ENCODE measurements at places on chromosomes 7 and 10. TPM values are rescaled to one million over a fixed set of nuclear protein-coding genes. Genes with fewer than 3 reads are reported as not detected.

- no peak for DNase-seq
Measured at GRCh38 chr10:111879969-111880368, 303.6 kb downstream of the GPAM start.

DNA sequence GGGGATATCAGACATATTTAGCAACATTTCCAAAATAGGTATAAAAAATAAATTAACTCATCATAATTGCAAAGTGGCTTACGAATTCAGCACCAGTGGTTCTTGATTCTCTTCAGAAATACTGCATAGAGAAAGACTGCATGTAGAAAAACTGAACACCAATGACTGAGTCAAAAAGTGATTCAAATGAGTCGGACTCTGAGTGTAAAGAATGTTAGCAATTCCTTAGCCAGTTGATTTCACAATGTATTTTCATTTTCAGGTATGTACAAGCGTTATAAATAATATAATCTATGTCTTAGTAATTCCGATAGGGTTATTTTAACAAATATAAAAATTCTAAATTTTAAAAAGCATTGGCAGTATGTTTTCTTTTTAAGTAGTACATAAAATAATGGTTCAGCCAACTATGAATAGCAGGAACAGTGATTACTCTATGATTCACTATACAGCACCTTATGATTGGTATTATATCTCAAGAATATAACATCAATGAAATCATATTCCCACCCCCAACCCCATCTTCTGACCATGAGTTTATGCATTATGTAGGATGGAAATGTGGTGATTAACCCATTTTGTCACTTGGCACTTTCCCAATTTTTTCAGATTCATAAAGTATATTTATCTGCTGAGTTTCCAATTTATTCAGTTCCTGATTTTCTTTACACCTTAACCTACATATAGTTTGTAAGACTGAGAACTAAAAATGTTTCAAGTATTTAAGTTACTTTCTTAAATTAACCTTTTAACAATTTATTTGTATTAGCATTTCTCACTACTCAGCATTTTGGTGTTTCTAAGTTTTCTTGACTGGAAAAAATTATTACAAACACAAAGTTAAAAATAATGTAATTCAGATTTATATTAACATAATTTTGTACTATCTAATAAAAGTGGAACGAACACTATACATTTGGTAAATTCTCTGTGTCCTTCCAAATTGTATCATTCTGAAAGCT, 33.9 kb downstream of the DNAJC1 start:
- DNase-seq = no peak

GRCh38 chr10:127877116-127877515, 15.6 kb downstream of the CLRN3 start:
- DNase-seq = no peak

- DNase-seq = no peak
Measured at GRCh38 chr10:14910953-14911352, 32.3 kb downstream of the SUV39H2 start.

- no peak for DNase-seq
Measured at GRCh38 chr7:134696261-134696660, 49.6 kb downstream of the BPGM start.

- no peak for DNase-seq
Measured at GRCh38 chr7:98555403-98555802, 61.7 kb upstream of the NPTX2 start.

DNA sequence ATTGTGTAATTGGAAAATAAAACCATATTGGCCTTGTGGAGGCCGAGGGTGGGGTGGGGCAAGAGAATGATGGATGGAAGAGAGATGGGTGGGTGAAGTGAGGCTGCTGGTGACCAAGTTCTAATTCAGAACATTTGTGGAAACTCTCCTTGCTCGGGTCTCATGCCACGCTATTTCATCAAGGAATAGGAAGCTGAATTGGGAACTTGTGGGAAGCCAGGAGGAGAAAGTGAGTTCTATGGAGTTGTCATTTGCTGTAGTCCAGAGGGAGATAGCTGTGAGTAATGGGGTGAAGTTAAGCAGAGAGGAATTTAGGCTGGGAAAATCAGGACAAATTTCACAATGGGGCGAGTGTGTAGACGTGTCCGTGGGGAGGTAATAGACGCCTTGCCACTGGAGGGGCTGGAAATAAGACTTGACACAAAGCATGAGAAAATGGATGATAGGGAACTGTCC, 339.2 kb downstream of the LRMDA start:
- peak; percentile 50 for DNase-seq

DNA sequence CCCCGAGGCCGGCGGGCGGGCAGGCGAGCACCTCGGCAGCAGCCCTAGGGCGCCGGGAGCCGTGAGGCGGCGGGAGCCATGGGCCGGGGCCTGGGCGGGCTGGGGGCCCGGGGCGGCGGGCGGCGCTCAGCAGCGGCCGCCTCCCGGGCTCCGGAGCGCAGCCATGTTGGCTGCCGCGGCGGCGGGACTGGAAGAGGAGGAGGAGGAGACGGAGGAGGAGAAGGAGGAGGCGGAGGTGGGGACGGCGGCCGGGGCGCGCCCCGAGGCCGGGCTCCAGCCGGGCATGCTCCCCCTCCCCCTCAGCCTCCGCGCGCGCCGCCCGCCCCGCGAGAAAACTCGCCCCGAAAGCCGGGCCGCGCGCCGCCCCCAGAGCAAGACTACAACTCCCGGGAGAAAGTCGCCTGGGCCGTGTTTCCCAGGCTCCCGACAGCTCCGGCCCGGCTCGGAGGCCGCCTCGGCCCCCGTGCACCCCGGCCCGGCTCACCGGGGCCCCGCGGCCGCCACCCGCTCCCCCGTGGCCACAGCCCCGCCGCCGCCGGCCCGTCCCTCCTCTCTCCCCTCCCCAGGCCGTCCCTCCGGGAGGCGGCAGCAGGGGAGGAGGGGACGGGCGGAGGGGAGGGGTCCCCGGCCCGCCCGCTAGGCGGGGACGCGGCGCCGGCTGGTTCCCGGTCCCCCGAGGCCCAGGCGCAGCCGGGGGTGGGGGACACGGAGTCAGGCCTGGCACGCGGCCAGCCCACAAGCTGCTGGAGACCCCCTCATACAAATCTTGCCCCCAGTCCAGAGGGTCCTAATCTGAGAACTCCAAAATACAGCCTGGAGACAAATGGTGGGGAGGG, at the start of gene DLG5:
DLG5 (minus strand) TSS at position 190 of the 836 bp plus-strand sequence. CDS start 235 bp downstream, outside the sequence.
- DNase-seq = peak; percentile 76

GRCh38 chr7:17060051-17060450, 178.3 kb upstream of the AGR3 start:
- no peak for DNase-seq

Gene DPYSL4
- polyA plus RNA-seq = 12.5 TPM

Gene NSUN5
- 55.7 TPM for polyA plus RNA-seq

Gene UNCX
- 6.7 TPM for polyA plus RNA-seq

Gene NAT16
- not detected for polyA plus RNA-seq
